ENCODE measurements at places on chromosomes 3 and 15. TPM values are rescaled to one million over a fixed set of nuclear protein-coding genes. Genes with fewer than 3 reads are reported as not detected.

GRCh38 chr15:25766417-25766816 is 96.7 kb downstream of the ATP10A start:
- no peak for DNase-seq
- no peaks in the 10 kb centered on the region for H3K4me1 ChIP-seq
- no peaks in the 10 kb centered on the region for H3K36me3 ChIP-seq
- H3K27me3 ChIP-seq, result no peaks in the 10 kb centered on the region
- H3K27ac ChIP-seq, result no peak overlapping the region

GRCh38 chr3:55605443-55606236 is 118.5 kb upstream of the WNT5A start:
- DNase-seq, result no peak
- H3K4me1 ChIP-seq, result peaks cover 7% of the 10 kb centered on the region
- H3K36me3 ChIP-seq, result no peaks in the 10 kb centered on the region

- H3K27me3 ChIP-seq, result no peaks in the 10 kb centered on the region
- H3K27ac ChIP-seq, result no peak overlapping the region
- DNase-seq, result no peak
Observed at GRCh38 chr3:191026746-191027145, 164.3 kb upstream of the GMNC start.

DNA sequence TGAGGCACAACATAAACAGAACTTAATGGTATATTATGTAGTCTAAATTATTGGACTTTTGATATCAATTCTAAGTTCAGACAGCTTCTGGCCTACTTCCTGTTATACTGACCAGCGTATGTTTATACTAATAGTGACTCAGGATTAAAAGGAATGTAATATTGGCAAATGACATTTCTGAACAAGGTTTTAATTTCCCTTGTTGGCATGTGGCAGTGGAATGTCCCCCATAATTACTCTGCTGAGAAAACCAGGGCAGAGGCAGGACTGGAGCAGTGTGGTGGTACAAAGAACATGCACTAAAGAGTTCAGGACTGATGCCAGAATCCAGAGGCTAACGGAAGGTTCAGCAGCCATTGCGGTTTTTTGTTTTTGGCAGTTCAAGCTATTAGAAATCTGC is 184.0 kb downstream of the KCNAB1 start:
- H3K4me1 ChIP-seq, result no peaks in the 10 kb centered on the region
- H3K4me3 ChIP-seq, result no peak overlapping the region
- no peak overlapping the region for H3K27ac ChIP-seq
- no peaks in the 10 kb centered on the region for H3K27me3 ChIP-seq
- no peak for DNase-seq
- H3K36me3 ChIP-seq, result no peaks in the 10 kb centered on the region

- H3K36me3 ChIP-seq, result no peaks in the 10 kb centered on the region
- peaks cover 2% of the 10 kb centered on the region for H3K4me1 ChIP-seq
- no peak overlapping the region for H3K27ac ChIP-seq
- H3K27me3 ChIP-seq, result no peaks in the 10 kb centered on the region
- H3K4me3 ChIP-seq, result no peak overlapping the region
Observed at GRCh38 chr3:67349551-67350174, 304.7 kb downstream of the SUCLG2 start.

DNA sequence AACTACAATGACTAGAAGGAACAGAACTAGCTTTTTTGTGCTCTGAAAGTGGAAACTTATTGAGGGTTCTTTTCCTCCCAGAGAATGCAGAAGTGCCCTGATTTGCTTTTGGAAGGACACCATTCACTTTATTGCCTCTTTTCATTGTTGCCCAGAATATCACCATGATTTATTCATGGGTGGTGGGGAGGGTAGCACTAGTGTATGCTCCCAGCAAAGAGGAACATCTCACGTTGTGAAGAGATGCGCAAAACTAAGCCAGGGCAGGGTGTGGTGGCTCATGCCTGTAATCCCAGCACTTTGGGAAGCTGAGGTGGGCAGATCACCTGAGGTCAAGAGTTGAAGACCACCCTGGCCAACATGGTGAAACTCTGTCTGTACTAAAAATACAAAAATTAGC is 31.4 kb downstream of the FLNB start:
- H3K4me3 ChIP-seq, result 0 out of 2 replicates have a peak overlapping the region, but pooled peaks have one; percentile 1
- no peaks in the 10 kb centered on the region for H3K27me3 ChIP-seq
- peaks cover 57% of the 10 kb centered on the region for H3K4me1 ChIP-seq
- DNase-seq, result no peak

GRCh38 chr3:72892870-72893269 is 5.0 kb downstream of the GXYLT2 start:
- H3K4me1 ChIP-seq, result peaks cover 4% of the 10 kb centered on the region
- H3K27ac ChIP-seq, result no peak overlapping the region
- no peaks in the 10 kb centered on the region for H3K36me3 ChIP-seq
- no peak overlapping the region for H3K4me3 ChIP-seq
- H3K27me3 ChIP-seq, result peaks cover 31% of the 10 kb centered on the region

DNA sequence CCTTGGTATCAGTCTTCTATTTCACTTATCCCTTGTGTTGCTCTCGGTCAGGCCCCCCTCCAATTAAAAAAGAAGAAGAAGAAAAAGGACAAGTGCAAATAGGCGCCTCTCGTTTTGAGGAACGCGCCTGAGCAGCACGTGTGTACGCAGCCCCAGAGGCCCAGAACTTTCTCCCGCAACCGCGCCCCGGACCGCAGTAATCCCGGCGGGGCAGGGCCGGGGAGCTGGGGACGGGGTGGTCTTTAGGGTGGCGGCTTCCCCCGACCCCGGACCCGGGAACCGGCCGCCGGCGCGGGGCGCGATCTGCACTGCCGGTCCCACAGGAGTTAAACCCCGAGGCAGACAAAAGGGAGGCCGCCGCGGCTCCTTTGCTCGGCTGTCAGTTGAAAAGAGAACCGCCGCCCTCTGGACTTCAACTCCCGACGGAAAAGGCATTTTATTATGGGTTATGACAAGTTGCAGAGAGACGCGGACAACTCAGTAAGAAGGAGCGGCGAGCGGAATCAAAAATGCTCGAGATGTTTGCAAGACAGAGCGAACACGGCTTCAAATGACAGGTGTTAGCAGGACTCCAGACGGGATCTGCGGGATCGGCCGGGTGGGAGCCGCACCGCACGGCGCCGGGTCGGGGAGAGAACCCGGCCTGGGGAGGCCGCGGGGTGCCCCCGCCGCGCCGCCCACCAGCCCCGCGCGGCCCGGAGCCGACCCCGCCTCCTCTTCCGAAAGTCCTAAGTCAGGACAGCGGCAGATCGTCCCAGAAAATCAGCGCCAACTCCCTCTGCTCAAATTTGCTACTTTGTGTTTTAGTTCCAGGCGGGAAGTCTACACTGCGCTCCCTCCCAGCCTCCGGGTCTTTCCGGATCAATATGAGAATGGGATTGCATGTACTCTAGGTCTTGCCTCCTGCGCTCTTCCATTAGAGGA is 79.0 kb downstream of the NR2F2 start:
- peaks cover 2% of the 10 kb centered on the region for H3K36me3 ChIP-seq
- no peak overlapping the region for H3K27ac ChIP-seq
- no peaks in the 10 kb centered on the region for H3K4me1 ChIP-seq
- H3K4me3 ChIP-seq, result peak overlapping the region; percentile 46
- peaks cover 83% of the 10 kb centered on the region for H3K27me3 ChIP-seq

- no peaks in the 10 kb centered on the region for H3K36me3 ChIP-seq
- no peak overlapping the region for H3K4me3 ChIP-seq
- H3K4me1 ChIP-seq, result peaks cover 9% of the 10 kb centered on the region
- H3K27ac ChIP-seq, result no peak overlapping the region
- H3K27me3 ChIP-seq, result no peaks in the 10 kb centered on the region
- no peak for DNase-seq
Observed at GRCh38 chr15:29138260-29138659, 131.4 kb downstream of the NSMCE3 start.

- no peak overlapping the region for H3K4me3 ChIP-seq
- no peak overlapping the region for H3K27ac ChIP-seq
- H3K4me1 ChIP-seq, result peaks cover 8% of the 10 kb centered on the region
- DNase-seq, result no peak
- no peaks in the 10 kb centered on the region for H3K27me3 ChIP-seq
- no peaks in the 10 kb centered on the region for H3K36me3 ChIP-seq
Observed at GRCh38 chr15:78360367-78360801, 20.2 kb downstream of the CRABP1 start.

- no peaks in the 10 kb centered on the region for H3K27me3 ChIP-seq
- no peaks in the 10 kb centered on the region for H3K36me3 ChIP-seq
- no peak for DNase-seq
- H3K4me3 ChIP-seq, result no peak overlapping the region
- no peak overlapping the region for H3K27ac ChIP-seq
Observed at GRCh38 chr3:16583551-16583950, 21.7 kb downstream of the DAZL start.

DNA sequence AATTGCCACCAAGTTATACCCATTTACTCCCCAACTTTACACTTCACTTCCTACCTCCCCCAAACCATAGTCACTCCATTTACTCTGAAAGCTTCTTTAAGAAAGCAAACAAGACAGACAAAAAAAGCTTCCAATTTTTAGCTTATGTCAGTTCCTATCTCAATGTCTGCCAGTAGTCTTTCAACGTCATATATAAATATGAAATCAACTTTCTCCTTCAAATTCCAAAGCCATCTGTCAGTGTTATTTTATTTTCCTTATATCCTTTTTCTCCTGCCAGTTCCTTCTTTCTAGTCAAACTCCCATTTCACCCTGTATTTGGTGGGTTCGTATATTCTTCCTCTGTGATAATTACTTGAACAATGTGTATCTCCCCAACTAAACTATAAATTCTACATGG is 85.8 kb upstream of the CMC1 start:
- no peaks in the 10 kb centered on the region for H3K4me1 ChIP-seq
- no peaks in the 10 kb centered on the region for H3K36me3 ChIP-seq
- DNase-seq, result no peak
- H3K27ac ChIP-seq, result no peak overlapping the region
- H3K4me3 ChIP-seq, result no peak overlapping the region

- no peaks in the 10 kb centered on the region for H3K36me3 ChIP-seq
- no peaks in the 10 kb centered on the region for H3K27me3 ChIP-seq
- H3K4me1 ChIP-seq, result peaks cover 8% of the 10 kb centered on the region
- H3K27ac ChIP-seq, result no peak overlapping the region
- DNase-seq, result peak; percentile 23
- H3K4me3 ChIP-seq, result no peak overlapping the region
Observed at GRCh38 chr3:10557781-10558373, 52.5 kb upstream of the ATP2B2 start.

DNA sequence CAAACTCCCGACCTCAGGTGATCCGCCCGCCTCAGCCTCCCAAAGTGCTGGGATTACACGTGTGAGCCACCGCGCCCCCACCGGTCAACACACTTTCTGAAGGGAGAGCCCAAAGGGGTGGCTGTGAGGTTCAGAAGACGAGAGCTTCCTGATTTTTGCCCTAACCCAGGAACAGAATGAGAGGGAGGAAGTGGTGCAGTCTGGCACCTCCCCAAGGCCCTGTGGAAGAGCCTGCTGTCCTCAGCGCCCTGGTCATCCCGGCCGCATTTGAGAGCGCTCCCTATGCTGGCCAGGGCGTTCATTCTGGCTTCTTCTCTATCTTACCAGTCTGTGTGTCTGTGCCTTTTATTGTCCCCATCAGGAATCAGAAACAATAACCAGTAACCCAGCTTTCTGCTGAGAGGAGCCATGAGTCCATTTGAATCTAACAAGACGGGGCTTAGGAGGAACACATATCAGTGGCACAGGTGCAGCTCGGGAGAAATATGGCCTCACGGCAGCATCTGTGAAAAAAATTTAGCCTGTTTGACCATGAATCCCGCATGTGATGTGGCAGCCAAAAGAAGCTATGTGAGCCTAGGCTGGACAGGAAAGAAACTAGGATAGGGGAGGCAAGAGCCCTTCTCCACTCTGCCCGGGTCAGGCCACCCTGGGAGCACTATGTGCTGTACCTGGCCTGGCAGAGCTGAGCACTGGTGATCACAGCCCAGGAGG is 12.9 kb downstream of the BDH1 start:
- no peak overlapping the region for H3K27ac ChIP-seq
- H3K36me3 ChIP-seq, result no peaks in the 10 kb centered on the region
- no peaks in the 10 kb centered on the region for H3K27me3 ChIP-seq
- H3K4me1 ChIP-seq, result peaks cover 12% of the 10 kb centered on the region
- no peak for DNase-seq
- no peak overlapping the region for H3K4me3 ChIP-seq

DNA sequence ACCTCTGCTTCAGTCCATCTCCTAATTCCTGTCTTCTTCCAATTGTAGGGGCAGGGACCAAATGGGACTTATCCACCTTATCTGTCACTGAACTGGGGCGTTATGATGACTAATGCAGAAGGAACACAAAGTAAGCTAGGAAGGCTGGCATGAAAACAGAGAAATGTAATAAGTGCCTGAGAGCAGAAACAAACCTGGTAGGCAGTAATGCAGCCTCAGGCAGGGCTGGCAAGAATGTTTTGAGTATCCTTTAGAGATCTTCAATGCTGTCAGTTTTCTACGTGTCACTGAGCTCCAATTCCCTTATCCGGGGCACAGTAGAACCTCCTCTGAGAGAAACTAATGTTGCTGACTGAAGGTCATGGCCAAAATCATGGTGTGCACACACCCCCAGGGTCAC is 246.2 kb upstream of the TBL1XR1 start:
- no peak overlapping the region for H3K27ac ChIP-seq
- H3K27me3 ChIP-seq, result no peaks in the 10 kb centered on the region
- H3K36me3 ChIP-seq, result no peaks in the 10 kb centered on the region
- H3K4me3 ChIP-seq, result no peak overlapping the region
- no peak for DNase-seq

DNA sequence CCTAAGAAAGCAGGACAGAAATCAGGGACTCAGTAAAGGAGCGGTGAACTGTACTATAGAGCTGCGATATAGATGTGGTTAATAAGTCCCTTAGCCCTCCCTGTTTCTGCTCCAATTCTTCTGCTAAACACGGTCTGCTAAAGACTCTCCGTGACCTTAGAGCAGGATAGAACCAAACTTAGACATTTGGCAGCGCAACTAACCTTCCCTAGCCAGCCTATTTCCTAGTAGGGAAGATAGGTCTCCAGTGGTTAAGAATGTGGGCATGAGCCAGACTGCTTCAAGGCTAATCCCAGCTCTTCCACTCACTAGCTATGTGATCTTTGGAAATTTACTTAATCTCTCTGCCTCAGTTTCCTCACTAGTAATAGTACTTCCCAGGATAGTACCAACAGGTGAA is 193.6 kb upstream of the IL12A start:
- H3K27me3 ChIP-seq, result no peaks in the 10 kb centered on the region
- no peaks in the 10 kb centered on the region for H3K4me1 ChIP-seq
- H3K36me3 ChIP-seq, result no peaks in the 10 kb centered on the region
- DNase-seq, result no peak
- no peak overlapping the region for H3K4me3 ChIP-seq

Gene SCG5
- total RNA-seq, result 16.9 TPM

Gene SLCO2A1
- 1.1 TPM for total RNA-seq

Gene CYP1A2
- not detected for total RNA-seq

Gene EHD4
- 25.6 TPM for total RNA-seq

Gene KLHL25
- 17.1 TPM for total RNA-seq

Gene HGD
- not detected for total RNA-seq

Gene PLCH1
- total RNA-seq, result 17.4 TPM

Data from H1 (cell line).